ENCODE measurements at places on chromosomes 2 and 18.

DNA sequence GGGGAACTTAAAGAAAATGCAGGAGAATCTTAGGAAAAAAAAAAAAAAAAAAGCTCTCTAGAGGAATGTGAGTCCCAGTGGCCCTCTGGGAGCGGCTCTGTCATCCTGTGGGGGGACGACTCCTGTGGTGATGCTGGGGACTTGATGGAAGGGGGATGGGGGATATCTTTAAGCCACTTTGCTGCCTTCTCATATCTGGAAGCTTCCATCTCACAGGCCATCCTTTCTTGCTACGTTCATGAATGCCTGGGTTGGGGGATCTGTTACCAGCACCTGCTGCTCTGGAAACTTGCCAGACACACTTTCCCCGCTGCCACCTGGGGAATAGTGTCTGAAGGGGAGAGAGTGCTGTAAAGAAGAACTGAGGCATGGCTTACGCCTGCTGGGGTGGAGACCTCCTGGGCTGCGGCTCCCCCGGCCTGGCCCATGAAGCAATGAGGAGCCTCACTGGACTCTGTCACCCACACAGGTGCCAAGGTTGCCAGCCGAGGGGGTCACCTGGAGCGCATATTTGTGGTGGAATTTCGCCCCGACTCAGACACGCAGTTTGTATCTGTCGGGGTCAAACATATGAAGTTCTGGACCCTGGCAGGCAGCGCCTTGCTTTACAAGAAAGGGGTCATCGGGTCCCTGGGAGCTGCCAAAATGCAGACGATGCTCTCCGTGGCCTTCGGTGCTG is 92.8 kb downstream of the RTN4 start:
- DNase-seq = no peak

DNA sequence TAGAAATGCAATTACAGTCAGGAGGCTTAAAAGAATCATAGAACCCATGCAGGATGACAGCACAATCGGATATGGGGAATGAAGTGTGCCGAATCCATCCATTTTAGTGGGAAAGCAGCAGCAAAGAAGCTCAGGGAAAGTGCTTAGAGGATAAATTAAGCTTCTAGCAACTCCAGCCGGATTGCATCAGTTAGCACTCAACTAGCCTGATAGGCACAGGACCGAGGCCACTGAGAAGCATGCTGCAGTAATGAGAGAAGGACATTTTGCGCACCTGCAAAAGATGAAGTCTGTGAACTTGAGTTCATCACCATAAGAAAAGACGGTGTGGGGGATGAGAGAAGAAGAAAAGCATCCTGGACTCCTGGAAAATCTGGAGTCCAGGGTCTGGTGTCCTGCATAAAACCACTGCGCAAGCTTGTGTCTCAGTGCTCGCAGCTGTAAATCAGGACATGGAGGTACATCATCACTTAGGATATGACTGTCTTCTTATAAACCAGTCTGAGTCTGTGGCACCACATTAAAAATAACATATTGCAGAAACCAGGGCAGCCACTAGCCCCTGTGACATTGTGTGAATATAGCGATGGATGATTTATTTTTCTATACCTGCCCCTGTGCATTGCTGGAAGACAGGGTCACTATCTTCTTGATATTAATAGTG is 665.5 kb upstream of the SOX11 start:
- no peak for DNase-seq

GRCh38 chr2:55743583-55743982 is 49.9 kb upstream of the PNPT1 start:
- peak; percentile 49 for DNase-seq

DNA sequence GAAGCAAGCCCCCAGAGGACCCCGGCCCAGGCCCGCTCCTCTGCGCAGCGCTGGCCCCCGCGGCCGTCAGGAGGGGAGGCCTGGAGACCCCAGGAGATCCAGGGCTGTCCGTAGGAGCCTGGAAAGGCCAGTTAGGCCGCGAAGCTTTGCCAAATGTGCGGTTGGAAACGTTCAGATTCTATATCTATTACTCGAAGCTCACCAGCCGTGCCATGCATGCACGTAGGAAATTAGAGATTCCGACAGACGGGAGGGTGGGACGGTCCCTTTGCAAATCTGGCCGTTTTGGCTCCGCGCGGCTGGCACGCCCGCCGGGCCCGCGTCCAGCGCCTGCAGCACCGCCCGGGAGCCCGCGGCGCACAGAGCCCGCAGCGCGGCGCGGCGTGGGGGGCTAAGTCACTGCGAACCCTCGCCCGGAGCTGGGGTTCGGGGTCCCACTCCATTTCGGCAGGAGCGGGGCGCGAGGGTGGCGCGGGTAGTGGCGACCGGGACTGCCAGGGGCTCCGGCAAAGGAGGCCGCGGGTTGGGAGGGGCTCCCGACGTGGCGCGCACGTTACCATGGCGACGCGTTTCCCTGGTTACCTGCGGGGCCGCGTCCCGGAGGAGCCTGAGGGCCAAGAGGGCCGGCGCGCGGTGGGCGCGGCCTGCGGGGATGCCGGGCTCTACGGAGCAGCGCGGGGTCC is 488.6 kb upstream of the SMIM21 start:
- no peak for DNase-seq

DNA sequence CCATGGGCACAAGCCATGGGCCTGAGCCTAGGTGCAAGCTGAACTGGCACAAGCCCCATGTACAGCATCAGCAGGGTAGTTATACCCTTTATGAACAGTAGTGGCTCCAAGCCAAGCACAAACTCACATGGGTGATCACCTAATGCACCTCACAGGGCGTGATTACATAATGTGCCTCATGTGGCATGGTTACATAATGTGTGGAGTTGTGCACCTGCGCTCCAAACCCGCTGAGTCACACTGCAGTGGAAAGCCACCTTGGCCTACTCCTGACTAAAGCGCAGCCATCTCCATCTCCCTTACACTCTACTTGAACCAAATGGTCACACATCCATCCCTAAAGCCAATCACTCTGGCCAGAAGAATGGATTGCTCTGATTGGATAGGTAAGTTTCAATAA is 279.7 kb downstream of the MBD2 start:
- DNase-seq = no peak

DNA sequence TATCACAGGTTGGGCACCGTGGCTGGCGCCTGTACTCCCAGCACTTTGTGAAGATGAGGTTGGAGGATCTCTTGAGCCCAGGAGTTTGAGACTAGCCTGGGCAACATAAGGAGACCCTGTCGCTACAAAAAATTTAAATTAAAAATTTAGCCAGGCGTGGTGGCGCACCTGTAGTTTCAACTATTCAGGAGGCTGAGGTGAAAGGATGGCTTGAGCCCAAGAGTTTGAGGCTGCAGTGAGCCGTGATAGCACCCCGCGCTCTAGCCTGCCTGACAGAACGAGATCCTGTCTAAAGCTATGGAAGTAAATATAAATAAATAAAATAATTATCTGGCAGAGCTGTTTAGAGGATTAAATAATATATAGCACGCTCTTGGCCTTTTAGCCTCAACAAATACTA is 1.4 kb upstream of the SH3RF3 start:
- no peak for DNase-seq

DNA sequence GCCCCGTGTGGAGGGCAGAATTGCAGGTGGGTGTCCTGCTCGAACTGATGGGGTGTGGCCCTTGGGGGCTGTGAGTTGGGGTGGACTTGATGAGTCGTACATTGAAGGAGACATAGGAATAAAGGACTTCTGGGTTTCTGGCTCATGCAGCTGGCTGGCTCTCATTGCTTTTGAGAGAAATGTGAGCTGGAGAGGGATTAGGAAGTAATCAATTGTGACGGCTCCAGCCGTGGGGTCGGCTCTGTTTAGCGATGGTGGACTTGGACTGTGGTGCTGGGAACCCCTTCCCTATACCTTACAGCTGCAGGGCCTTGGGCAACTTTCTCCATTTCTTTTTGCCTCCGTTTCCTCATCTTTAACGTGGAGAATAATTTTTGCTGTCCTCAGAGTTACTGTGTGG is 9.2 kb downstream of the IMPA2 start:
- DNase-seq = no peak

DNA sequence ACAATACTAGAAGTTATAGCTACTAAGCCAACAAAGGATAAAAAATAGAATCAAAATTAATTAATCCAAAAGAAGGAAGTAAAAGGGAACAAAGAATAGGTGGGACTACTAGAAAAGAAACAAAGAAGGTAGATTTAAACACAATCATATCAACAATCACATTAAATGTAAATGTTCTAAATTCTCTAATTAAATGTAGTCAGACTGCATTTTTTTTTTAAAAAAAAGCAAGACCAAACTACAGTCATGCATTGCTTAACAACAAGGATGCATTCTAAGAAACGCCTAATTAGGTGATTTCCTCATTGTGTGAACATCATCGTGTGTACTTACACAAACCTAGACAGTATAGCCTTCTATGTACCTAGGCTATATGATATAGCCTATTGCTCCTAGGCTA is 59.7 kb upstream of the ADAM23 start:
- DNase-seq = no peak

DNA sequence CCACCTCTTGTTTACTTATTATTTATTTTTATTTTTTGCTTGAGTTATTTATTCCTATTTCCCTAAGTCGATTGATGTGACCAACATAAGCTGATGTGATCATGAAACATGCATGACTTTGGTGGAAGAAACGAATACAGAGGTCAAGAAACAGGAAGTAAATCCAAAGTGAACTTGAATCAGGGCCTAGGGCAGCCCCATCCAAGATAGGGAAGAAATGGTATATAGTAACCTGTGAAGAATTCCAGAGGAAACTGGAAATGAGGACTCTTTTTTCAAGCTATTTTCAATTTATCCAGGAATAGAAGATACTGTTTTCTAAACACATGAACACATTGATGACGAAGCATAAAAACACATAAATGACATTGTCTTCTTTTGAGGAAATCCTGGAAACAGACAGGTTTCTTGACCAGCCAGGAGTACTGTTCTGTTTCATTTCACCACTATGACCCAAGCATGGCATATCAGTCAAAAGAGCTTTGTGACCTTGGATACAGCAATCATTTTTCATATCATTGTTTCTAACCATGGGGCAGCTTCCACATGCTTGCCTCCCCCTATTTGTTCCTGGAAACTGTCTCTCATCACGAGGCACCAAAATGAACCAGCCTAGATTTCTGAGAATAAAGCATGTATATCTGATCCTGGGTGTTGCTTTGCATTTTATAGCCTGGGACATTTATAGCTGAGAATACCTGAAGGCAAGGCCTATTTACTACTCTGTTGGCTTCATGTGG is 9.1 kb upstream of the LCLAT1 start:
- DNase-seq = no peak

GRCh38 chr18:48018851-48019250 is 88.4 kb upstream of the SMAD2 start:
- no peak for DNase-seq

DNA sequence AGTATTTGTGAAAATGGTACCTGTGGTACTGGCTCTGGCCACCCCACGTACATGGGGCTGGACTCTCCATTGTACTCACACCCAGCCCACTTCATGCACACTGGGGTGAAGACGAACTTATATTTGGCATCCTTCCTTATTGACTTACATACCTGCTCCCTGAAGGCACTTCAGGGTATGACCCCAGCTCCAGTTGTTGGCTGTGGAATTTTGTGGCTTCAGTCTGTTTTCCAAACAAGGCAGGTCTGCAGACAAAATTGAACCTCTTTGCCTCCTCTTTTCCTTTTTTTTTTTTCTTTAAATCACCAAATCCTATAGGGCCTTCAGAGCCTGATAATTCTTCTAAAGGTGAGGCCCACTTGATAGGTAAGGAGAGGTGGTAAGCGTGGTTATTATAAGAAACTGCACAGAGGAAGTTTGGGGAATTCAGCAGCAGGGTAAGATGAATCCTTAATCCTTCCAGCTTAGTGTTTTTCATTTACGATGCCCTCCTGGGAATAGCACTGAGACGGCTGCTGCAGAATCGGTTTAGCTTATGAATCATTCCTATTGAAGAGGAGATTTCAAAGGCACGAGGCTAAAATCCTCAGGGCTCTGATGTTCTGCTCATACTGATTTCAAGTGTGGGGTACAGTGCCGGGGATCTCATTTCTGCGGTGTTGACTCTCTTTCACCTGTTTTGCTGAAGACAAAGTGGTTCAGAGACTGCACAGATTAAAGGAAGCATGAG is 55.2 kb downstream of the KIF5C start:
- no peak for DNase-seq

- DNase-seq = peak; percentile 98
Observed at GRCh38 chr2:43075054-43075593, 151.3 kb downstream of the ZFP36L2 start.

DNA sequence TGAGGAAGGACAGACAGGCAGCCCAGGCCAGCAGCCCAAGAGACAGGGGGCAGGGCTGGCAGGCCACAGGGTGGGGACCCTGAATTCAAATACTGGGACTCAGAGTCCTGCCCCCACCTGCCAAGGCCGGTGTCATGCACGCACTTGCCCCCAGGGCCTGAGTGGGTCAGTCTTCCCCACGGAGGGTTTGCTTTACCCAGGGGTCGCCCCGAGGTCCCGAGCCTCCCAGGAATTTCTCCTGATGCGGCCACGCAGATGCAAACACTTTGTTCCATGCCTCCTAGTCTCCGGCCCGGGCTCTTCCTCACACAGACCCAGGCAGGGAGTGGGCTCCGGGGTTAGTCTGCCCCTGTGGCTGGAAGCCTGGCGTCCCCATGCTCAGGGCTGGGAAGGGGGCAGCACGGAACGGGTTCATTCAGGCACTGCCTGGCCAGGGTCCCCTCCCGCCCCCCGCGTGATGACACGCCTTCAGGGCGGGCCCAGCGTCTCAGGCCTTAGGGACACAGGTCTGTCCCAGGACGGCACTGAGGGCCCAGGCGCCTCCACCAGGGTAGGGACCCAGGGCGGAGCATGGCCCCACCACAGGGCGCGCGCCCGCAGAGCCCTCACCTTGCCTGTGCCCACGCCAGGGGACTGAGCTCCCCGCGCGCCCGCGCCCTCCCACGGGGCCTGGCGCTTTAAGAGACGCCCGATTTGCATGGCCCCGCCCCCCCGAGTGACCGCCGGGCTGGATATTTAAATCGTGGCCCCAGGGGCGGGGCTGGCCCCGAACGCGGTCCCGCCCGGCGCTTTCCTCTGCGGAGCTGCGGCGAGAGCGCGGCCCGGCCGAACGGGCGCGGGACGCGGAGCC is at the start of gene SNED1:
SNED1 (plus strand) TSS at position 763 of the 850 bp plus-strand sequence. CDS start 220 bp downstream, outside the sequence.
- peak; percentile 51 for DNase-seq

DNA sequence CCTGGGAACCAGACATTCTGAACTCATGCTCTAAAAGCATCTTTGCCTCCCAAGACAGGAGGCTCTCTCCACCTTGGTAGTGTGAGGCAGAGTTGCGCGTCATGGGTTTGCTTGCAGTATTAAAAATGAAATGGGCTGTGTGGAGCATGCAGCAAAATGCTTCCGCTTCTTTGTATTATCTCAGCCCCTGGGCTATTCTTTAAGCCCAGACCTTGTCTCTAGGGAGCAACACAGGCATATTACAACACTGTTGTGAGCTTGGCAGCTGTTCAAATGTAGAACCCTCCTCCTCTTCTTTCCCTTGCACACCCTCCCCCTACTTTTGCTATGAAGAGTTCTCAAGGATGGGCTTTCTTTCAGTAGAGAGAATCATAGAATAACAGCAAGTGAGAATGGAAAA is 185.1 kb upstream of the LHCGR start:
- no peak for DNase-seq

DNA sequence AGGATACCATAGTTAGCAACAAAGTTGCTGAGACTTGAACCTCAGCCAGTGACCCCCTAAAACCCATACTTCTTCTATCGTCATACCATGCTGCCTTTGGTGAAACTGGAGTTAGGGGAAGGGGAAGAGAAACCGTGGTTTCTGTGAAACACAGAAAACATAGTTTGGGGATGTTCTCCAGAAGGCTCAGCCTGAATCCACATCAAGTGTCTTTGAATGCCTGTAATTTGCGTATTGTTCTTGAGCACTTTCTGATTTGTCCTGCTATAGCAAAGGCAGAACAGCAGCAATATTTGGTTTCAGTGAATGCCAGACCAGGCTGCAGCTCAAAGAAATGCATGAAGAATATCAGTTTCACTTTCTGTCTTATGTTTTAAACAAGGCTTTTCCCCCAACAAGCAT is 258.7 kb downstream of the TTC32 start:
- DNase-seq = no peak

- DNase-seq = no peak
Observed at GRCh38 chr2:182827182-182827879, 39.1 kb downstream of the FRZB start.

Data from A172 (cell line).